ENCODE measurements at places on chromosomes 5 and 9. TPM values are rescaled to one million over a fixed set of nuclear protein-coding genes. Genes with fewer than 3 reads are reported as not detected.

DNA sequence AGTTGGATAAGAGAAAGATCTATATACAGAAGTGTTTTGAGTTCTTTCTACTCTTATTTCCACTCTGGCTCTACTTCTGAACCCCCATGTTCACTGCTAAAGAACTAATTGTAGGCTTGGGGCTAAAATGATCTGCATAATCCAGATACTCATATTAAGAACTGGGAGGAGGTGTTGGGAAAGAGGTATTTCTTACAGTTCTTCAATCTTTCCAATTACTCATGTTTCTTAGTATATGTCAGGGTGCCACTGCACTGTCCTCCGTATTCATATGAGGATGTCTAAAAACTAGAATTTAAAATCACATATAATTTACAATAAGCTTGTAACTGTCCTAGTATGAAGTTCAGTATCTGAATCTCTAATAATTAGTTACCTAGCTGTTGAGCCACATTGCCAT lies 12.7 kb downstream of the NIPBL start:
- no peak for DNase-seq

DNA sequence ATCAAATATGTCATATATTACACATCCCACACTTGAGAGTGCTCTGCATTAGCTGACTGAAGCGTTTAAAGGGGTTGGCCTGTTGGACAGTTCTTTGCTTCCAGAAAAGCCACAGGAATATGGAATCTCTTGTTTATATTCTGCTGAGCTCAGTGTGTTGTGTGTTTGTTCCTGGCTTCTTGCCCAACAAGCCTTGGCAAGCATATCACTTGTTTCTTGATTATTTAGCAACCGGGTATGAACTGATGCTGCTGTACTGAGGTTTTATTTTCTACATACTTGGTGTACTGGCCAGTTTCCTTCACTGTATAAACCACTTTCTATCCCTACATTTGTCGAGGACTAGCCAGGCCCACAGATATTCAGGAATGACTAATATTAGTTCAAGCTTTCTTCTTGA lies 378.9 kb downstream of the KCTD16 start:
- DNase-seq, result peak; percentile 38

GRCh38 chr9:131693651-131694597 lies 46.0 kb downstream of the RAPGEF1 start:
- no peak for DNase-seq

DNA sequence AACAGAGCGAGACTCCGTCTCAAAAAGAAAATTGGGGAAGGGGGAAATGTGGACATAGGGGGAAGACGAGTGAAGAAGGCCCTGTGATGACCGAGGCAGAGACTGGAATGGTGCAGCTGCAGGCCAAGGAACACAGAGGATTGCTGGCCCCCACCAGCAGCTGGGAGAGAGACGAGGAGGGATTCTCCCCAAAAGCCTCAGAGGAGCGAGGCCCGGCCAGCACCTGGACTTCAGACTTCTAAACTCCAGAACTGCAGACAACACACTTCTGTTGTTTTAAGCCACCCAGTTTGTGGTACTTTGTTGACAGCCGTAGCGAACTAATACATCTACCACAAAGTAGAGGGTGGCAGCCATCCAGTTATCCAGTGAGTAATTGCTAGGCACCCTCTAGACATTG lies 124.6 kb downstream of the ATPSCKMT start:
- DNase-seq, result no peak

DNA sequence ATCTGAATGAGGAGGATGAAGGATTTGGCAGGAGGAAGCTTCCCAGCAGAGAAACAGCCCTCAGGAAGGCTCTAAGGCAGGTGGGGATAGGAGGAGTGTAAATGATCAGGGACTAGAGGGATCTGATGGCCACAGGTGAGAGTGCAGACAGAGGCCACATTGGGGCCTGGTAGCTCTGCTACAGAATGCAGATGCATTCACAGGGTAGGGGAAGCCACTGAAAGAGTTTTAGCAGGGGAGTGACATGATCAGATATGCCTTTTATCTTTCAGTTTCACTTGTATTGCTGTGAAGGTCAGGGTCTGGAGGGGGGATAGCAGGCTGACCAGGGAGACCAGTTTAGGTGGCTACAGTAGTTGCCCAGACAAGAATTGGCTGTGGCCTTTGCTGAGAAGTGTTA lies 3.0 kb downstream of the TXNDC15 start:
- DNase-seq, result no peak

Gene N4BP3
- polyA plus RNA-seq, result 5.8 TPM

Gene PFN3
- polyA plus RNA-seq, result 6.8 TPM

Gene TNPO1
- 96.2 TPM for polyA plus RNA-seq

Gene MUSK
- polyA plus RNA-seq, result not detected

Gene KLHL3
- polyA plus RNA-seq, result 13.0 TPM

Gene SLC35D2
- polyA plus RNA-seq, result 38.7 TPM

Gene ALDH1A1
- 258 TPM for polyA plus RNA-seq

All from left renal cortex interstitium (tissue), 4 donors.